ENCODE measurements at places on chromosomes 12 and 14.

DNA sequence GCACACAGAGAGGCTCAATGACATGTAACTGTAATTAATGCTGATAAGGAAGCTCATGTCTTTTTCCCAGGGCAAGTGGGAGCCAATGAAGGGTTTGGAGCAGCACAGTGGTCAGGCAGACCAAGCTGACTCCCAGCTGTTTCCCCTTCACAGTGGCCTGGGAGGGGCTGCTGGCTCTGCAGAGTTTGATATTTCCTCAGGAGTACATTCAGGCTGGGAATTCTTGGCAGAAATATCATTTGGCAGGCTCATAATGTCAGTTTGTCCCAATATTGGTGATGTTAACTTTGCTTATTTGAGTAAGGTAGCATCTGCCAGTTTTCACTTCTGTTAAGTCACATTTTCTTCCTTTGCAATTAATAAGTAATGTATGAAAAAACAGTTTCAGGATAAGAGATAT, 247.0 kb downstream of the EMP1 start:
- DNase-seq = no peak

- DNase-seq = no peak
These were observed 18.1 kb downstream of the PPM1H start for GRCh38 chr12:62916632-62917425.

DNA sequence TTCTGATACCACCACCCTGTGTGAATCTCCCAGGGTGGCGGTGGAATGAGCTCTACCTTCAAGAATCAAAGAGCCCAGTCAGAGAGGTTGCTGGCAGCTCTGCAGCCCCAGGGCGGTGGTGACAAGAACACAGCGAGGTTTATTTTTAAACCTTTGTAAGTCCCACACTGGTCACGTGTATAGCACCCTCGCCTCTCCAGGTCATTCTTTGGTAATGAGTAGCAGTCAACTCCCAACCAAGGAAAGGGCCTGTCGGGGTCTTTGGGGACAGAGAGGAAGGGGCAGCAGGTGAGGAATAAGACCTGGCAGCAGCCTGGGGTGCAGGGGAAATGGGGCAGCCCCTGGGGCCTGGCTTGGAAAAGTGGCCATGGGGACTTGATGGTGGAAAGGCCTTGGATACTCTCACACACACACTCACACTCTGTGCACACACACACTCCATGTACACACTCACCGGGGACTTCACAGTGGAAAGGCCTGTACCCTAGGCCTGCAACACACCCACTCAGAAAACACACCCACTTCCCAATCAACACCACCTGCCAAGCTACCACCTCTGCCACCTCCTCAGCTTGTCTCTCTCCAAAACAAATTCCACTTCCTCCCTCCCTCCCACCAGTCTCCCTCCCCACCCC, 178.6 kb downstream of the DPF3 start:
- DNase-seq = no peak

DNA sequence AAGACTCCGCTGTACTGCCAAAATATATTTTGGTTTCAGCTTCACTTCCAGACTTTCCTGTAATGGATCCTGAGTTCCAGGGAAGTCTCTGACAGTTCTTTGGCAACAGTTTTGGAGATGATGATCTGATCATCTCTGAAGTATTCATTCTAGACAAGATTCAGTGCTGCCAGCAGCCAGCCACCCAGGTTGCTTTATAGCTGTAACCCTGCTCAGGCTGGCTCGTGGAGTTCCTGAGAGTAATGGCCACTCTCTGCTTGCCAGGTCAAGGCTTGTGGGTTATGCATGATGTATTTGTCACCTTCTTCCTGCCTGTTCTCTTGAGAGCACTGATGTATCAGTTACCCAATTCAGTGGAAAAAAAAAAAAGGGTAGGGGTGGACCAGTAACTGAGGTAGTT, 124.3 kb downstream of the PPHLN1 start:
- DNase-seq = no peak

- DNase-seq = no peak
These were observed 96.5 kb downstream of the PRMT8 start for GRCh38 chr12:3587402-3588013.

- no peak for DNase-seq
These were observed 50.2 kb downstream of the ZFYVE26 start for GRCh38 chr14:67766035-67766680.

- DNase-seq = no peak
These were observed 137.2 kb upstream of the ARHGAP5 start for GRCh38 chr14:31939934-31940333.

DNA sequence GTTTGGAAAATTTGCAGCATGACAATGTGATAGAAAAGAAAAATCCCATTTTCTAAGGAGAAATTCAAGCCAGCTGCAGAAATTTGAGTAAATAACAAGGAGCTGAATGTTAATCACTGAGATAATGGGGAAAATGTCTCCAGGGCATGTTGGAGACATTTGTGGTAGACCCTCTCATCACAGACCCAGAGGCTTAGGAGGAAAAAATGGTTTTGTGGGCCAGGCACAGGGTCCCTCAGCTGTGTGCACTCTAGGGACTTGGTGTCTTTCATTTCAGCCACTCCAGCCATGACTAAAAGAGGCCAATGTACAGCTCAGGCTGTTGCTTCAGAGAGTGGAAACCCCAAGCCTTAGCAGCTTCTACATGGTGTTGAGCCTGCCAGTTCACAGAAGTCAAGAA, 111.4 kb upstream of the SYT10 start:
- no peak for DNase-seq

GRCh38 chr12:124592481-124593160, 25.2 kb upstream of the NCOR2 start:
- no peak for DNase-seq

DNA sequence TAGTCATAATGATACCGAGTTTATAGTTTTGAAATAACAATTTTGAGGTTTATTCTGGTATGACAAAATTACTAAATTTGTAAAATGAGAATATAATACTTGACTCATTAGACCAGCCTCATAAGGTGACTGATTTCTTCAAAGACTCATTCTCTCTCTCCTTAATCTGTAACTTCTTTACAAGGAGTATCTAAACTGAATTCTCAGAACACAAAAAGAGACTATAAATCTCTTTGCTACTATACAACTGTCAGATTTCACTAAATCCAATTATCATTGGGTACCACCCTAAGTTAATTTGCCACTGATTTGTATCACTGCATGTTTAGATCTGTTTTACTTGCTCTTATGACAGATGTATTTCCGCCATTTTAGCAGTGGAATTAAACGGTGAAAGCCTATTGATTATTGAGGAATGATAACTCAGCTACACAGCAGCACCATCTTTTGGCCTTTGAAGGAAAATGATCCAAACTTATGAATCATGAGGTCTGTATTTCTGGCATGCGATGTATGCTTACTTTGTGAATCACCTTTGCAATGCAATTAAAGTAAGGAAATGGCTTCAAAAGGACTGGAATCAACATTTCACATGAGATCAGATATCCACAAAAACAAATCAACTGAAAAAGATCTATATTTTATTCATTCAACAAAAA, 161.2 kb downstream of the RERGL start:
- no peak for DNase-seq

Measured in GM12891 (cell line).